ENCODE measurements at places on chromosomes 3 and 15.
A peak's percentile ranks its signal among the peaks of the same experiment; 100 is the strongest.

GRCh38 chr3:188084752-188085583 is 69.0 kb upstream of the LPP start:
- peak; percentile 22 for DNase-seq

GRCh38 chr3:17469520-17469919 is 272.9 kb downstream of the TBC1D5 start:
- DNase-seq, result no peak

GRCh38 chr3:177358977-177359592 is 161.8 kb upstream of the TBL1XR1 start:
- DNase-seq, result peak; percentile 38

DNA sequence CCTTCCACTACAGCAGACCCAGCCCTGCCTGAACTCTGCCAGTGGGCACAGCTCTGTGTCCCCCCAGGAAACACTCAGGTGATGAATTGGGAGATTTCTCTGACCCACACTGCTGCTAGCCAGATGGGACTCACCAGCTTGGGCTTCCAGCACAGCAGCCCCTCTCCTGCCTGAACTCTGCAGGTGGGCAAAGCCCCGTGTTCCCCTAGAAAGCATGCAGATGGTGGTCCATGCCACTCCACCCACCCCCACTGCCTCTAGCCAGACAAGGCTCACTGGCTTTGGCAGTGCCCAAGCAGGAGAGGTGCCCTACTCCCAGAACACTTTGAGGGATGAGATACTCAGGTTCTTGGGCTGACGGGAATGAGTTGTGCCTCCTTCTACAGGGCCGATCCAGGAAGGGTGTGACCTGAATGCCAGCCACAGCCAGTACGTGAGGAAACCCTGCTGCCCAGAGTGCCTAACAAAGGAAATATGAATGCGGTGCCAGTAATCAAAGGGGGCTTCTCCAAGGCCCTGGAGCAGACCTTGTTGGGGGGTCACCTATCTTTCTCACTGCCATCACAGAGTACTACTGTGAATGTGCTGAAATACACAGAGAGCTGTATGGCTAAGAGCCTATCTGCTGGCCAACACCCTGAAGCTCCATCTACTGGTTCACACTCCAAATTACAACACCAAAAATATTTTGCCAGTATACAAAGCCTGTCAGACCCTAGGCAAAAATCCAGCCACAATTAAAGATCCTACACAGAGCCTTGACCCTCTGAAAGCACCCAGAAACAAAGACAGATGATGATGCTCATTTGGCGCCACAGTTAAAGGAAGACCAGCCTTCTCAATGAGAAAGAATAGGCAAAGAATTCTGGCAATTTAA is 61.9 kb downstream of the BTLA start:
- peak; percentile 53 for DNase-seq

- DNase-seq, result no peak
Observed at GRCh38 chr3:116000311-116000710, 377.0 kb downstream of the GAP43 start.

GRCh38 chr15:90325726-90326125 is 26.4 kb upstream of the ZNF774 start:
- peak; percentile 26 for DNase-seq

DNA sequence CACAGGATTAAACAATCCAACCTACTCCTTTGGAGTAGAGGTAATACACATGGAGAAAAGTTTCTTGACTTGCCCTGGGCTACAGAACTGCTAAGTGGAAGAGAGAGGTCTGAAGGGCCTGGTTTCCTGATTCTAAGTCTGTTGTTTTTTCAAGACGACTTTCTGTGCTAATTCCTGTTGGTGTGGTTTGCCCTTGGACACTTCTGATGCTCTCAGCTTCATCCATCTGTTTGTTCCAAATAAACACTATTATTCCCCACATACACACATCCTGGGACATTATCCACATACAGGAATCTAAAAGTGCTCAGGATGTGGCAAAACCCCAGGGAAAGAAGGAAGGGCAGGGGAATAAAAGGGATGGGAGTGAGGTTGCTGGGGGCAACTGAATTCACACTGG is 393.5 kb upstream of the TBL1XR1 start:
- DNase-seq, result peak; percentile 13

- DNase-seq, result no peak
Observed at GRCh38 chr3:178056868-178057267, 479.4 kb upstream of the KCNMB2 start.

DNA sequence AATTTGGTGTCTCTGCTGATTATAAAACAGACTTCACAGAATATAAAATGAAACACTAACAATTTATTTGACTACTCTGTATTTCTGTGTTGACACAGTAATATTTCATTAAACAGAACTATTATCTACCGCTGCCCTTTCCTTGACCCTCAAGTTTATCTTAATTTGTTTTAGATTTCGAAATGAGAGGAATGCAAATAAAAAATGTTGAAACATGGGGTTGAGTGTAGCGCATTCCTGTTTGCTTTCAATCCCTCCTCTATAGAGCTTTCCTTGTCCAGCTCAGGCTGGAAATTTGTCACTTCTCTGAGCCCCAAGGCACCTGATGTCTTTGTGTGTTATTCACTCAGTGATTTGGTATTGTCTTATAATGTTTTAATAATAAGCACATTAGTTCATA is 550.2 kb downstream of the ZBBX start:
- no peak for DNase-seq

- DNase-seq, result no peak
Observed at GRCh38 chr3:45498532-45498931, 96.0 kb upstream of the LIMD1 start.

DNA sequence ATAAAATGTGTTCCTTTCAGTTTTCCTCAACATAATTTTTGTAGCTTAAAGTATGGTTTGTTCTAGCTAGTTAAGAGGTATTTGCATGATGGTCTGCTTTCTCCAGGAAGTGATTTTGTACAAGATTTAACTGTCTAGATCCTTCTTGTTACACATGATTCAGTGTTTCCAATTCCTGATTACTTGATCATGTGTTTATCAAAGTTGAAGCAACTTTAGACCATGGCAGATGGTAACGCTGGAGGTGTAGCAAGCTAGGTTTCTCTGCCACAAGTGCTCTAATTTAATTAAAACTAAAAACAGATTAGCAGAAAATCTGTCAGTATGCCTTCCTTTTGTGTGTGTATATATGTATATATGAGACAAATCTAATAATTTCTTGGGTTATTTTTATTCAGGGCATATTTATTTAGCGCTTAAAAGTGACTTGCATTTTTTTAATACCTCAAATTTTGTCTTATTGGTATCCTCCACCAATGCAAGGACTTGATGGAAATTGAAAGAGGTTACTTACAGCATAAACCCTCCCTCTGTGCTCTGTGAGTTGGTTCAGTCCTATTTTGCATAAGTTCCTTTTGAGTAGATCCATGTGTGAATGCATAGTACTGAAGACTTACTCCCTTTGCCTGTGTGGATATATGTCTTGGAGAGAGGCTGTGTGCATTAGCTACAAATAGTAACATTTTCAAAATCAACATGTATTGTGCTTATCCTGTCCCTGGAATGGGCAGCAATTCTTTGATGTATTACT is 157.3 kb upstream of the CGNL1 start:
- DNase-seq, result peak; percentile 50

GRCh38 chr15:67554580-67554979 is 12.1 kb downstream of the MAP2K5 start:
- no peak for DNase-seq

DNA sequence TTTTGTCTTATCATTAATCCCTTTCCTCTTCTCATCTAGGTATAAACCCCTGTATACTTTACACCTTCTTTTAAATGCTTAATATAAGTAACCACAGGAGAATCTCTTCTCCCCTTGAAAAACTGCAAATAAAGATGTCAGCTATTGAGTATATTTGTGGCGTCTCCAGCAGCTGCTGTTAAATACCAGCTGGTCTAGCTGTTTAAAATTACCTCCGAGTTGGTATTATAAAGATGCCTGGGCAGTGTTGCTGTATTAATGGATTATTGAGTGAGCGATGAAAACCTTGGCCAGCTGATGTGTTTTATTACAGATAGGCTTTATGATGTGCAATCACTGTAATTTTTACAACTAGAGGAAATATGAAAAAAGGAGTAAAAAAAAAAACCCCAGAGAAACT is 388.1 kb downstream of the TBC1D5 start:
- DNase-seq, result no peak

GRCh38 chr3:172698631-172699030 is 12.2 kb downstream of the NCEH1 start:
- DNase-seq, result peak; percentile 84

DNA sequence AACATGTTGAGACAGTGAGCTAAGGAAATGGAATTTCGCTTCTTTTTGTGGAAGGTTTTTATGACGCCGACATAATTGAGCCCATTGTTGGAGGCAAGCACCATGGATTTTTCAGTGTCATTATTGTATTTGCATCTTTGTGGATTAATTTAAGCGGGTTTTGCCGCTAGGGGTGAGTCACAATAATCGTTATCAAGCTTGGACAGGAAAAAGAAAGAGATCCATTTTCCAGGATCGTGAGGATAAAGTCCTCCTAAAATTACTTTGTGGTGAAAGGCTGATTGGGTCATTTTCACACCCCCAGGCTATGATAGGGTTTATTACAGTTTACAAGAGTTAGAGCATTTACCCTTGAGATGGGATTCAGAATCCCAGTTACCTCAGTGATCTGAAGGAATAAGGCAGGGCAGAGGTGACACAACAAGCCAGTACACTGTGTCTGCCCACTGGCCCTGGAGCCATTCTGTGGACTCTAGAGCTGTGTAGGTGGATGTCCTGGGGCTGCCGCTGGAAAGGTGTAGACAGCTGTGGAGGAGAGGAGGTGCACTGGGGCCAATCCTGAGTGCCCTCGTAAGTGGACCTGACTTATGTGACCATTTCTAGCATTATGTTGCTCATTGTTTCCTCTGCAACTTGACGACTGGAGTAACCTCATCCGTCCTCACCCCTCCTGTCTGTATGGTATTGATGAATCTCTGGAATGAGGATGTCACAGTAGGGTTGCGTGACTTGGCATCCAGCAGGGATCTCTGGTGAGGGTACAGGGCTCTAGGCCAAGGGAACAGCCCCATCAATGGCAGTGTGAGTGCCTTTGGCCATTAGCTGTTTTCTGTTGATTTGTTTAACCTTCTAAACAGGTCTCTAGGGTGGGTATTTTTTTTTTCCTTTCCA is 370.1 kb downstream of the LRTM1 start:
- no peak for DNase-seq

- DNase-seq, result no peak
Observed at GRCh38 chr3:53846134-53846850, at the start of the genes CHDH and IL17RB. CHDH (minus strand) TSS chr3:53846419; CDS start chr3:53824008, 22,411 bp downstream. IL17RB (plus strand) TSS chr3:53846568; CDS start chr3:53846589, 21 bp downstream.

DNA sequence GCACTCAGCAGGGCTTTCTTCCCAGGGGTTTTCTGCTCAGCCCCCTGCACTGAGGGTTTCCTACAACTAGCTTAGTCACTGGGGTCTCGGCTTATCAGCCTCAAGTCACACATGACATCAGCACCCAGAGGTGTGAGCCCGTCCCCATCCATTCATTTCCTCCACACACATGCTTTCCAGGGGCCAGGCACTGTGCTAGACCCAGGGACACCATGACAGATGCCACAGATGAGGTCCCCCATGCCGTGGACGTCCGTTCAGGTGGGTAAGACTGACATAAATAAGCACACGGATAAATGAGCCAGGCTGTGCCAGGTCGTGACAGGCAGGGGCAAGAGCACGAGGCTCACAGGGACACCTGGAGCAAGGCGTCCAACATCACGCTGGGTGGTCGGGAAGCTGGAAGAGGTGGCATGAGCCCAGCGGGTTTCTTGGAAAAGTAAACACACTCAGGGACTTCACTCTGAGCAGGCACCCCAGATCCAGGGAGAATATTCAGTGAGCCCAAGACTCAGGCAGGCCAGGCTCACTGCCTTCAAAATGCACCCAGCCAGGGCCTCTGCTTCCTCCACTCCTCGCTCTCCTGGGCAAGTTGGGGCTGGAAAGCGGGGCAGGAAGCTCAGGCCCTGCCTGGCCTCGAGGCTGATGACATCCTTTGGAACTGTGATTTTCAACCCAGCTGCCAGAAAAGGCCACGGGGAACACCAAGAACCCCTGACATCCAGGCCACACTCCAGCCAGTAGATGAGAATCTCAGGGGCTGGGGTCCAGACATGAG is 139.3 kb downstream of the CHSY1 start:
- no peak for DNase-seq

- no peak for DNase-seq
Observed at GRCh38 chr3:50336452-50337174, 4.0 kb downstream of the RASSF1 start.

- no peak for DNase-seq
Observed at GRCh38 chr15:36481156-36481555, 98.3 kb upstream of the CDIN1 start.

- no peak for DNase-seq
Observed at GRCh38 chr3:129429602-129430001, 1.2 kb upstream of the EFCAB12 start.

DNA sequence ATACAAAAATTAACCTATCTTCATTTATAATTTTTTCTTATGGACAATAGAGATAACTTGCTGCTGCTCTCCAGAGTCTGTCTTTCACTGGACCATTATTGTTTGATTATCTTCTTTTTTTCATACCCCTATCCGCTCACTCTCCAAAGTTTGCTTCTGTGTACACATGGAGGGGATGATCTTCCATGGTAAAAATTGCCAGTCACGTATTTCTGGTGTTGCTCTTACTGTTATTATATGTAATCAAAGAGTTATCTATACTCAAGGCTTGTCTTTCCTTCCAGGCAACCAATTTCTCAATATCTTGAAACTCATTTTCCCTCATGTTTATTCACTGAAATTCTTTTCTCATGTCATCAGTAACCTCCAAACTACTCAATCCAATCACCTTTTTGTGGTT is 817.8 kb upstream of the NECTIN3 start:
- DNase-seq, result no peak

DNA sequence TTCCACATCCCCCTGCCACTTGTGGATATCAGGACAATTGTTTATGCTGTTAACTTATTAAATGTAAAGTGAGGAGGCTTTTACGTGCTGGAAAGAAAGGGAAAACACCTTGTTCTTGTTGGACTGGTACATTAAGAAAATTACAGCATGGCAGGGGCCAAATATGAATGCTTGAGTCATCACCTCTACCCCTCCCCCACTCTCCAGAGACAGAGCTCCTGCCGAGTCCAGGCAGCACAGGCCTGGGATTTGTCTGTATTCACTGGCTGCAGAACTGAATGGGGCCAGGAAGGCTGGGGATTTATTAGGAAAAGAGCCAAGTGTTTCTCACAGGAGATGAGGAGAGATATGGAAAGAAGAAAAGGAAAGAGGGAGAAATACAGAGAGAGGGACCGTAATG is 308.9 kb downstream of the EPHB1 start:
- DNase-seq, result no peak

GRCh38 chr3:197000211-197000610 is 29.4 kb downstream of the MELTF start:
- peak; percentile 76 for DNase-seq

GRCh38 chr3:188389711-188390342 is 235.9 kb downstream of the LPP start:
- DNase-seq, result peak; percentile 90

- DNase-seq, result no peak
Observed at GRCh38 chr3:13879946-13880810, at the start of gene WNT7A. WNT7A (minus strand) TSS chr3:13880071; CDS start chr3:13879816, 255 bp downstream.

DNA sequence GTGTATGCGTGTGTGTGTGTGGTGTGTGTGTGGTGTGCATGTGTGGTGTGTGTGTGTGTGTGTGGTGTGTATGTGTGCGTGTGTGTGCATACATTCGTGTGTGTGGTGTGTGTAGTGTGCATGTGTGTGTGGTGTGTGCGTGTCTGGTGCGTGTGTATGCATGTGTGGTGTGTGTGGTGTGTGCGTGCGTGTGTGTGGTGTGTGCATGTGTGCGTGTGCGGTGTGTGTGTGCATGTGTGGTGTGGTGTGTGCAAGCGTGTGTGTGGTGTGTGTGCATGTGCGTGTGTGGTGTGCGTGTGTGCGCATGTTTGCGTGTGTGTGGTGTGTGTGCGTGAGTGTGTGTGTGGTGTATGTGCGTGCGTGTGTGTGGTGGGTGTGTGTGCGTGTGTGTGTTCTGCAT is 210.4 kb downstream of the LRTM1 start:
- no peak for DNase-seq

GRCh38 chr3:128950223-128950938 is 43.5 kb downstream of the CFAP92 start:
- DNase-seq, result no peak

Measured in MV-4-11 (cell line).